D721Med (cell line): ENCODE measurements at places on chromosomes 5 and 9.

GRCh38 chr9:92242260-92243136 lies 51.0 kb downstream of the IARS1 start:
- no peak for DNase-seq

DNA sequence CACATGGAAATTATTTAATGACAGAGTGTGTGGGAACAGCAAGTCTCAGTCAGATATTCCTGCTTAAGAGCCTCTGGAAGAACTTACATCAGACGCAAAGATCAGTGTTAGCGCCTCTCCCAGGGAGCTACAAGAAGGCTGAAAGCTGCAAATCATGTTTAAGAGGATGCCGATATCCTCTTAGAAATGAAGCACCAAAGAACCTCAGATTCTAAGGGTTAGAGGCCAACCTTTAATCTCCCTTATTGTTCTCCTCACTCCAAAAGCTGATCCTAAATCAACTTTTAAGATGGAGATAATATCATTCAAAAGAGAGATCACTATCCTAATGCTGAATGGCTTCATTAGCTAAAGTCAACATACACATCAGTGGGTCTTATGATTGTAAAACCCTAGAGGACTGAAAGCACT lies 160.6 kb downstream of the NFIB start:
- no peak for DNase-seq

DNA sequence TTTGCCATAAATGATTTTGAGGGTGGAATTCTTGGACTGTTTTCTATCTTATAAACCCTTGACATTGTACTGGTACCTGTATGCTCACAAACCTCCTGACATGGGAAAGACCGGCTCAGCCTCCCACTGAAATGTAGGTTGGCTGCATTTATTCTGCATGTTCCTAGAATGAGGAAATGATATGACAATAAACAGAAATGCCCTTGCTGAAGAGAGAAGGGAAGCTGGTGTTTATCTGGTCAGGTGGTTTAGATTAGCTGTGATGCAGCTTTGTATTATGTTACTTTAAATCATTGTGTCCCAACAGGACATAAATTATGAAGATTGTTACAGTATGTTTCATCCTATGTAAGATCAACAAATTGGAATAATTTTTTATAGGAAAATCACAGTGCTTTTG lies 23.1 kb upstream of the CATSPER3 start:
- no peak for DNase-seq

GRCh38 chr9:93261735-93262523 lies 78.0 kb downstream of the WNK2 start:
- DNase-seq, result no peak

GRCh38 chr9:96674906-96675538 lies 19.9 kb upstream of the PRXL2C start:
- no peak for DNase-seq

DNA sequence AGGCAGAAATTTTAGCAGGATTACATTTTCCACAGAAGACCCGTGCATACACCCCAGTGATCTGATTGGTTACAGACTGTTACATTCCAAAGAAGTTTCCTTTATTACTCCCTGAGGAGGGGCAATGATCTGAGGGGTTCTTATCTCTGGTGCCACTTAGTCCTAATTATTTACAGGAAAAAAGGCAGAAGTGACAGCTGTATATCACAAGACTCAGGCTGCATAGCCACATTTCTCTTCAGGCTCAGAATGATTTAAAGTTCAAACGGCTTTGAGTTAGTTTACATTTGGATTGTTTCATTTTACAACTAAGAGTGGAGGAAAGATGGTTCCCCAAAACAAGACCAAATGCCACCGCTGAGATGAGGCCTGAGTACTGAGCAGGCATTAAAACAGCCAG lies 17.3 kb downstream of the NAIF1 start:
- DNase-seq, result no peak

- DNase-seq, result no peak
These were observed 107.7 kb upstream of the CDKN2B start for GRCh38 chr9:22116758-22117157.

- no peak for DNase-seq
These were observed 38.8 kb downstream of the RASGEF1C start for GRCh38 chr5:180170106-180170809.

DNA sequence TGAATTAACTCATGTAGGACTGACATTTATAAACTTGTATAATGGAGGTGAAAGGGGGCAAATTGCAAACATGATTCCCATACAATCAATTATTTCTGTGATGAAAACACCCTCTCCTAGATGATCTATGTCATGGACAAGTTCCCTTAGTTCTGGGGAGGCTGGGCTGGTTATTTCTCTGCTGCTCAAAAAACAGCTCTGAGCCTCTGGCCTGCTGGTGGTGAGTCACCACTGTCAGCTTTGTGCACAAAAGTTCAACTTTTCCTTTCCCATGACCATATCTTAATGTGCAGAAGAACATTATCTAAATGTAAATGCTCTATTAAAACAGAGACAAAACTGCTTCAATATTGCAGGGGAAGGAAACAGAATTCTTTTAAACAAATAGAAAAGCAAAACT lies 85.0 kb downstream of the HMHB1 start:
- no peak for DNase-seq

- no peak for DNase-seq
These were observed 202.3 kb downstream of the AOPEP start for GRCh38 chr9:94928691-94929368.

DNA sequence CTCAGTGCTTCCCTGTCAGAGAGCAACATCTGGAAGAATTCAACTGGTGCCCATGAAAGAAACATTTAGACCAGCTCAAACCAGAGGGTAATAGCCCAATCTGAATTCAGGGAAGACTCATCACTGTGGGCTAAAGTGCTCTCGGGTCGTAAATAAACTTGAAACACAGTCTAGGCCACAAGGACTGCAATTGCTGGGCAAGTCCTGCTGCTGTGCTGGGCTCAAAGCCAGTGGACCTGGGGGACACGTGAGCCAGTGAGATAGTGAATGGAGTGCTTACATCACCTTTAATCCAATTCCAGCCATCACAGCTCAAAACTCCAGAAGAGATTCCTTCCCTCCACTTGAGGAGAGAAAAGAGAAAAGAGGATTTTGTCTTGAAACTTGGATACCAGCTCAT lies 78.1 kb upstream of the DAP start:
- DNase-seq, result no peak

- DNase-seq, result no peak
These were observed 29.1 kb downstream of the SNCAIP start for GRCh38 chr5:122341087-122341486.

DNA sequence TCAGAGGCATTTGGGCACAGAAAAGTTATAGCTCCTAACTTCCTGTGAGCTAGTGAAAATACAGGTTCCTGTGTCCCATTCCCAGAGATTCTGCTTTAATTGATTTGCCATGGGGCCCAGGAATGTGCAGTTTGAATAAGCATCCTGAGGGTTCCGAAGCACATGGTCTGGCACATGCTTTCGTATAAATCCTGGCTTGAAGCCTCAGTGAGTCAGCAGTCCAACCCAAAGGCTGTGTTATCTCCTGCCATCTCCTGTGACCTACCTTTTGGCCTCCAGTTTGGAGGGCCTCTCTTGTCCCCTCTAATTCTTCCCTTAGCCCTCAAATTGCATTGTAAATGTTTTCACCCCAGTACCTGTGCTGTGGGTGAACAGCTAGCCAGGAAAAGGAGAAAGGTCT lies 183.8 kb downstream of the NR3C1 start:
- DNase-seq, result no peak

DNA sequence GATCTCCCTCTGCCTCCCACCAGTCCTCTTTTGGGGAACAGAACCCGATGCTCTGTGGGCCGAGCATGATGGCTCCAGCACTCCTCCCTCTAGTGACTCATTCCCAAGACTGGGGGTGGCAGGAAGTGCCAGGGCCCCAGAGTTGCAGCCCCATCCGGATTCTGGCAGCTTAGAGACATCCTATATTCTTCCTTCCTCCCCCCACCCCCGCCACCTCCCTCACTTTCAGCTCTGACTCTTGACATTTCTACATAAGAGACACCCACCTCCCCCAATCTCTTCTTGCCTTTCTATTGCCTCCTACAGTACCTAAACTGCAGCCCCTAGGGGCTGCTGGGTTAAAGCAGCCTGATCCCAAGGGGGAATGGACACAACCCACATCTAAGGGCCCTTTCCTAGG lies 47.1 kb upstream of the MATR3 start:
- no peak for DNase-seq

DNA sequence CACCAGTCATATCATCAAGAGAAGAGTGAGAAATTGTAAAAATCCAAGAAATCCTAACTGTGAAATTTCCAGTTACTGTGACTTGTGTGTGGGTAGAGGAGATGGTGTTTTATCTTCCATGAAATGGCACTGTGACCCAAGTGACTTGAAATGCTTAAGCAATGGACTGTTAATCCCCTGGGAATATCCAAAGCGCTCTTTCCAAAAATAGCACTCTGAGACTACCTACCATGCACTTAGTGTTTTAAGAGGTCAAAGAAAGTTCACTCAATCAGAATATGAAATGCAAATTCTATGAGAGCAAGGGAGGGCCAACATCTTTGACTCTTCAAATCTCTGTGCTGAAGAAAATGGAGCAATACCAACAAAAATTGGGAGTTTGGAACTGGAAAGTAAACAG lies 244.0 kb downstream of the GABRB2 start:
- no peak for DNase-seq

GRCh38 chr5:86439593-86440110 lies 178.1 kb upstream of the COX7C start:
- DNase-seq, result no peak

- no peak for DNase-seq
These were observed 10.6 kb upstream of the NEURL1B start for GRCh38 chr5:172630482-172630881.

DNA sequence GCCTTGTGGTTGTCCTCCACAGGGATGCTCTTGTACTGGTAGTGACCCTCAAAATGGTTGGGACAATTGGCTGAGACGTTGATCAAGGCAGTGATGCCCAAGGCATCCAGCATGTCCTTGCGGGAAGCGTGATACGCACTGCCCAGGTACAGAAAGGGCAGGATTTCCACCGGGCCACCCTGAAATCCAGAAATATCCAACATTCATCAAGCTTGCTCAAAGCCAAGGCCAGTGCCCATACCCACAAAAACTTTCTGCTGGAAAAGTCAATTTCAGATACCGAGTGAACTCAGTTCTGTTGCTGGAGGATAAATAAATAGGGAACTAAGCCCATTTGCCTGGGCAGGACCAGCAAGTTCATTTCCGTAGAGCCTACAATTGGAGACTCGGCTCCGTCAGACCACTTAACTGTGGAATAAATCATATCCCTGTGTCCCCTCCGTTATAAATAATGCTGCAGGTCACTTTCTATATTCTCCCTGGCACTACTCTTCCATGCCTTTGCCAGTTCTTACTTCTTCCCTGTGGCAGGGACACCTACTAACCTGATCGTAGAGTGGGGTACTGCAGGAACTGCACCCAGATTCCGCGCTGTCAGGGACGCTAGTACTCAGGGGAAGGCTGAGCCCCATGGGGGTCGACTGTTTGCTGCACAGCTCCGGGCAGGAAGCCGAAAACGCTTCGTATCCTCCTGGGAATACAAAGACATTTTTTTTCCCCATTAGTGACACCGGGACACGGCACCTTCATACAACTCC lies 1.2 kb downstream of the DUSP1 start:
- no peak for DNase-seq

- DNase-seq, result no peak
These were observed 811.1 kb downstream of the CDH9 start for GRCh38 chr5:26227245-26227644.

DNA sequence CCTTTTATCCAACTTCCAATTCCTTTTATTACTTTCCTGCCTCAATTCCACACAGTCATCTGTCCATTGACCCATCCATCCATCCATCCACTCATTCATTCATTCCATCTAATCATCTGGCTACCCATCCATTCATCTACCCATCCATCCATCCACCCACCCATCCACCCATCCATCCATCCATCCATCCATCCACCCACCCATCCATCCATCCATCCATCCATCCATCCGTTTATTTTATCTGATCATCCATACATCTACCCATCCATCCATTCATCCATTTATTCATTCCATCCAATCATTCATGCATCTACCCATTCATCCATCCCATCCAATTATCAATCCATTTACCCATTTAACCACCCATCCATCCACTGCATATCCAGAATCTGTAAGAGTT lies 11.6 kb downstream of the PAEP start:
- DNase-seq, result no peak

DNA sequence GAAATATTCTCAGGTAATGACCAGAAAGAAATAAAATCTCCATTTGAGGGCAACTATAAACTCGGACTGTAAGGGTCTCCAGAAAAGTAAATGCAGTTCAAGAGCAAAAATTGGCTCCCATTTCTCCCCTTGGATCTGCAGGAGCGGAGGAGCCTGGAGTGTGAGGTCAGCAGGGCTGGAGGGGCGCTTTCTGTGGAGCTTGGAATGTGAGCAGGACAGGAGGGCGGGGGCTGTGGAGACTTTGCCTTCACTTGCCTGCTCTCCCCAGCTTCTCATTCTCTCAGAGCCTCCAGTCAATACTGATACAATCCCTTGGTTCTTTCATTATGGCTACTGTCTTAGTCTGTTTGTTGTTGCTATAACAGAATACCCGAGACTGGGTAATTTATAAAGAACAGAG lies 162.8 kb upstream of the ANKH start:
- DNase-seq, result no peak

- no peak for DNase-seq
These were observed 66.3 kb downstream of the FBXL7 start for GRCh38 chr5:15566306-15566705.

- no peak for DNase-seq
These were observed 131.1 kb downstream of the TLE1 start for GRCh38 chr9:81558091-81558830.

DNA sequence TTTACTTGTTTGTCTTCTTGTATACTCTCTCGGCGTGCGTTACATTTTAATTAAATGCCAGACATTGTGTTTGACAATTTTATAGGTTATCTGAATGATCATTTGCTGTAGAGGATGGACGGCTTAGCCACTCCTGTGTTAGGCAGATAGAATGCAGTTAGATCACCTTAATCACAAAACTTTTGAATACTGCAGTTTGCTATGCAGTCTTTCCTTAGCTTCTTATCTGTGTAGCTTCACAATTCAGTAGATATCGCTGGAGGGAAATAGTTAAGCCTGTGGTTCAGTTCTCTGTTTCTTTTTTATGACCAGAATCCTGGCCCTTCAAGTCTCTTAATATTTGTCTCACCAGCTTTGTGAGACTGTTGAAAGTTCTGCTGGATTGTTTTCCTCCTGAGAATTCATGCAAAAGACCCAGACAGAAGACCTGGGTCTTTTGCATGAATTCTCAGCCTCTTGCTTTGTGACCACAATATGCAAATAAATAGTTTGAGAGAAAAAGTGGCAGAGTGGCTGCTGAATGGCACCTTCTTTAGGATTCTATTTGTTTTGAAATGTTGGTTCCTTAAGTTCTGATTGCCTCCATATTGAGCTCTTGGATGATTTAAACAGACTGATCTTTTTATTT lies 40.2 kb downstream of the RASA1 start:
- DNase-seq, result no peak
